ENCODE measurements at places on chromosomes 3 and 15. TPM values are rescaled to one million over a fixed set of nuclear protein-coding genes. Genes with fewer than 3 reads are reported as not detected.

The ATP10A gene
- not detected for polyA plus RNA-seq

The PCLAF gene
- 55.2 TPM for polyA plus RNA-seq

- DNase-seq: peak; percentile 32
Measured at GRCh38 chr3:99859825-99860224, 42.2 kb downstream of the CMSS1 start.

DNA sequence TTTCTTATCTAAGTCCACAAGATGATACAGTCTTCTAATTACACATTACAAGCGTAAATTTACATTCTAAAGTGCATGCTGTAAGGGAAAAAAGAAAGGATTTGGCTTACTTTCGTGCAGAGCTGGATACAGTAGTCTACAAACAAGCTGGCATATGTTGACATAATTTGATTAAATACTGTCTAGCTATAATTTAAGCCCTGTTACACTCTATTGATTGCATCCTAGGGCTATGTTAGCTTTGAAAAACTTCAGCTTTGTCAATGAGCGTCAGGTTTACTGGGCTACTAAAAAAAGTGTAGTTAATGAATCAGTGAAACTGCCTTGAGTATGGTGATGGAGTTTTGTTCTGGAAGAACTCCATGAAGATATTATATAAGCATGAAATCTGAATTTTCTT lies 24.5 kb upstream of the PLCL2 start:
- no peak for DNase-seq

All from endothelial cell of umbilical vein (primary cell).